Activated CD4-positive, alpha-beta T cell treated with anti-CD3 and anti-CD28 coated beads for 36 hours (primary cell): ENCODE measurements at places on chromosomes 2 and 18. TPM values are rescaled to one million over a fixed set of nuclear protein-coding genes. Genes with fewer than 3 reads are reported as not detected.

ACKR3 gene
- 2.4 TPM for total RNA-seq

CNGA3 gene
- not detected for total RNA-seq

RTKN gene
- total RNA-seq, result 2.5 TPM

SEPTIN10 gene
- total RNA-seq, result 6.3 TPM

GBX2 gene
- not detected for total RNA-seq

CXCR1 gene
- not detected for total RNA-seq

DNA sequence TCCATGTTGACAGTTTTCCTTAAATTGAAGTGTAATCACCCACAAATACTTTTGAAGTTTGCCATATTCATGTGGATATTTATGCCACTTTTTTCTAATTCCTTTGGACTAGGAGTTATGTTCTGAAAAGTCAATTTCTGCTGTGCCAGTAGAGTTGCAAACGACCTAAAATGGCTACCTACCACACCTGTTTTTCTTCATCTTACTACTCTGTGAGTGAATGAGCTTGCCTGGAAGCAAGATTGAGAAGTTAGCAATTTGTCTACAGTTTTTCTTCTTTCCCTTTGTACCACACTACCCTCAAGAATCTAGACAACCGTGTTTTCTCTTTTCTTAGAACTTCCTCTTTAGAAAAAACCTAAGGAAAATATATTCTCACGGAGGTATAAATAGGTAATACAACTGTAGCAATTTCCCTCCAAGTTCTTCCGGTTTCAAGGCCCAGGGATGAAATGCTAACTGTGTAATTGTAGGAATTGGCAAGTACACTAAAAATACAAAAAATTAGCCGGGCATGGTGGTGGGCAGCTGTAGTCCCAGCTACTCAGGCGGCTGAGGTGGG lies 7.3 kb upstream of the SLC39A10 start:
- no peaks in the 10 kb centered on the region for H3K27me3 ChIP-seq
- peaks cover 8% of the 10 kb centered on the region for H3K4me1 ChIP-seq
- H3K27ac ChIP-seq, result no peak overlapping the region
- H3K36me3 ChIP-seq, result no peaks in the 10 kb centered on the region

DNA sequence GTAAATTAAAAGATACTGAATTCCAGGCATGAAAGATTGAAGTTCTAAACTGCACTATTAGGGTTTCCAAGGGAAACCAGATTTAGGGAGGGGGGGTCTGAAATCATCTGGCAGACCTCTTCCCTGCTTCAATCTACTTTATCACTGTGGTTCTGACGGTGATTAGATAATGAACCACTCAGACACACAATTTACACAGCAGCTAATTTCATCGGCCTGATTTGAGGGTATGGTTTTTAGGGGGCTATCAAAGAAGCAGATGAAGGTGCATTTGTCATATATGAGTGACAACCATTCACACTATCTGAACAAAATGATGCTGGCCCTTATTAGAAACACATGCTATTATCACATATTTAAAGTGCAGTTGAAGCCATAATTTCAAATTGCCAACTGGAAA lies 106.0 kb downstream of the OLA1 start:
- H3K36me3 ChIP-seq, result peaks cover 22% of the 10 kb centered on the region
- DNase-seq, result no peak
- no peak overlapping the region for H3K27ac ChIP-seq
- peaks cover 5% of the 10 kb centered on the region for H3K4me1 ChIP-seq
- H3K27me3 ChIP-seq, result no peaks in the 10 kb centered on the region

- no peak for DNase-seq
- H3K4me1 ChIP-seq, result no peaks in the 10 kb centered on the region
- no peak overlapping the region for H3K4me3 ChIP-seq
- no peak overlapping the region for H3K27ac ChIP-seq
- H3K27me3 ChIP-seq, result no peaks in the 10 kb centered on the region
- no peaks in the 10 kb centered on the region for H3K36me3 ChIP-seq
Observed at GRCh38 chr2:177568893-177569292, 176.3 kb downstream of the AGPS start.

GRCh38 chr2:60483401-60483800 lies 70.1 kb downstream of the BCL11A start:
- DNase-seq, result no peak
- peaks cover 7% of the 10 kb centered on the region for H3K4me1 ChIP-seq
- H3K36me3 ChIP-seq, result no peaks in the 10 kb centered on the region
- H3K27ac ChIP-seq, result no peak overlapping the region
- H3K27me3 ChIP-seq, result peaks cover 6% of the 10 kb centered on the region
- no peak overlapping the region for H3K4me3 ChIP-seq

GRCh38 chr18:26190506-26190905 lies 35.7 kb upstream of the TAF4B start:
- H3K27ac ChIP-seq, result peak overlapping the region; percentile 76
- no peaks in the 10 kb centered on the region for H3K27me3 ChIP-seq
- H3K4me1 ChIP-seq, result peaks cover 14% of the 10 kb centered on the region
- peak; percentile 59 for DNase-seq
- H3K36me3 ChIP-seq, result no peaks in the 10 kb centered on the region
- peak overlapping the region; percentile 71 for H3K4me3 ChIP-seq

DNA sequence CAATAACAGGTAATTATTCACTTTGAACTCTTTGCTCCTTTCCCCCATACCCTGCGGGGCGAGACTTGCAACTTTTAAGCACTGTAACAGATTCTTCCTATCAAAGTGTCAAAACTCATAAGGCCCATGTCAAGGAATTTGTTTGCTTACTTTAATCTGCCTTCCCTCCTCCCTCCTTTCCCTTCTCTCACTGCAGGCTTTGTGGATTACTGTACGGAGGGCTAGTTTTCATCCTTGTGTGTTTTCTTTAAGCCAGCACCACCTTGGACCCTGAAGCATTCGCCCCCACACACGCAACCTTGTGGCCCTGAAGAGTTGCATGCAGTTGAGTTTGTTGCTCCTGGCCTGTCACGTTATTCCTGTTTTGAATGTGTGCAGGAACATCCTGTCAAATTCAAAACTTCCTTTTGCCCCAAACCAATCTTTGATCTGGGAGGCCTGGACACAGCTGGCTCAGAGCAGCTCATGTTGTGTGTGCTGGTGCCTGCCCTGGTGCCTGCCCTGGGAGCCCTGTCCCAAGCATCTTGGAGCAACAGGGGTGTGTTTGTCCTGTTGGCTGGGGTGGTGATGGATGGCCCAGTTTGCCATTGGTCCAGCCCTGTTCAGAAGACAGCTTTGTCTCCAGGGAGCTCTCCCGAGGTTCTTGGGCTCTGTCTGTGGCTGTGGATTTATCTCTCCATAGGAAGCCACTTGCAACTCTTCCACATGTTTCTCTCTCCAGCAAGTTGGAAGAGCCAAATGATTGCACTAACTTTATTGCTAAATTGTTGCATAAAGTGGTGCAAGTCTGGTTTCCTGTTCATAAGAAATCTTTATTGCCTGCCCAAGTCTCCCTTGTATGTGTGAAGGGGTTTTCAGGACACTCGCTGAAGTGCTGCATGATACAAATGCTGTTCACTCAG lies 199.6 kb downstream of the VAPA start:
- no peak overlapping the region for H3K4me3 ChIP-seq
- no peak overlapping the region for H3K27ac ChIP-seq
- DNase-seq, result no peak
- H3K27me3 ChIP-seq, result no peaks in the 10 kb centered on the region
- no peaks in the 10 kb centered on the region for H3K4me1 ChIP-seq
- no peaks in the 10 kb centered on the region for H3K36me3 ChIP-seq

DNA sequence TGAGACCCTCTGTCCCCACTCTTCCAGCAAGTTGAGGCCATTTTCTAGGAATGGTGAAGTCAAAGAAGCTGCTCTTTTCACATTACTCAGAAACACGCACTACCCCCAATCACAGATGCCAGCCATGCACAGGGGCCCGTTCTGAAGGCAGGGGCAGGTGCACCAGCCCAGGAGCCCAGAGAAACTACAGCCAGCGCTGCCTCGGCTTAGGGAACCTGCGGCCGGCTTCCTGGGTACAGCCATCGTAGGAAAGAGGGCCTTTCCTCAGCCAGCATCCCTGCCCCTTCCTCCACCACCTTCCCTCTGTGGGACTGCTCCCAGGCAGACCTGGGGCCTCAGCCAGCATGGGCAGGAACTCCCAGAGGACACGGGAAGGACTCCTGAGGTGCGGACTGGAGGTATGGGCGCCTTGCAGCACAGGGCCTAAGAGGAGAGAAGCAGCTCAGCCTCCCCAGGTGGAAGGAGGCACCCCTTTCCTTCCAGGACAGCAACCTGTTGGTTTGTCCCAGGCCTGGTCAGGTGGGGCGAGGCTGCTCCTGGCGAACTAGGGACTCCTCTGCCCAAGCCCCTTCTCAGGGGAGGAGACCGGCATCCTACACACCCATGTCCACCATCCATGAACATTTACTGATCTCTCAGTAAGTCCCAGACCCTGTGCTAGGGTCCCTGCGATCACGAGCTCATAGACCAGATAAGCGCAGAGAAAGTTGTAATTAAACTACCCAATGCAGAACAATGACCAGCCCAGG lies 99.0 kb upstream of the ID2 start:
- no peak for DNase-seq
- H3K36me3 ChIP-seq, result no peaks in the 10 kb centered on the region
- H3K4me1 ChIP-seq, result peaks cover 48% of the 10 kb centered on the region
- H3K27me3 ChIP-seq, result peaks cover 5% of the 10 kb centered on the region
